ENCODE measurements at places on chromosomes 7 and 10. TPM values are rescaled to one million over a fixed set of nuclear protein-coding genes. Genes with fewer than 3 reads are reported as not detected.

TBX20 gene
- not detected for polyA plus RNA-seq

CRYGN gene
- not detected for polyA plus RNA-seq

PRPF18 gene
- 28.1 TPM for polyA plus RNA-seq

NKX1-2 gene
- polyA plus RNA-seq = 0.16 TPM

PON1 gene
- polyA plus RNA-seq = not detected

PILRA gene
- 5.6 TPM for polyA plus RNA-seq

OPTN gene
- polyA plus RNA-seq = 26.3 TPM

OPN1SW gene
- polyA plus RNA-seq = 0.97 TPM

UPF2 gene
- 28.4 TPM for polyA plus RNA-seq

C10orf53 gene
- polyA plus RNA-seq = 5.7 TPM

ZCWPW1 gene
- polyA plus RNA-seq = 9.3 TPM

GHRHR gene
- polyA plus RNA-seq = not detected

PPP1R3C gene
- 19.3 TPM for polyA plus RNA-seq

PIK3CG gene
- polyA plus RNA-seq = not detected

CPA4 gene
- not detected for polyA plus RNA-seq

CALHM1 gene
- not detected for polyA plus RNA-seq

UPK3BL2 gene
- polyA plus RNA-seq = not detected

PIP gene
- polyA plus RNA-seq = not detected

ABCB1 gene
- polyA plus RNA-seq = 0.62 TPM

ANKRD22 gene
- polyA plus RNA-seq = not detected

HOXA2 gene
- not detected for polyA plus RNA-seq

NOS3 gene
- not detected for polyA plus RNA-seq

SMKR1 gene
- 4.8 TPM for polyA plus RNA-seq

PDE6C gene
- 0.09 TPM for polyA plus RNA-seq

CLRN3 gene
- polyA plus RNA-seq = not detected

GPR26 gene
- 0.67 TPM for polyA plus RNA-seq

PDGFA gene
- 54.9 TPM for polyA plus RNA-seq

GPR85 gene
- polyA plus RNA-seq = 30.1 TPM

OGDH gene
- polyA plus RNA-seq = 7.4 TPM

MYH16 gene
- polyA plus RNA-seq = not detected

FKBP6 gene
- polyA plus RNA-seq = not detected

CELF2 gene
- 160 TPM for polyA plus RNA-seq

RARRES2 gene
- 1.3 TPM for polyA plus RNA-seq
